ENCODE measurements at places on chromosomes 12 and 14.

- no peak for DNase-seq
Measured at GRCh38 chr14:61077951-61078720, 97.1 kb downstream of the SLC38A6 start.

DNA sequence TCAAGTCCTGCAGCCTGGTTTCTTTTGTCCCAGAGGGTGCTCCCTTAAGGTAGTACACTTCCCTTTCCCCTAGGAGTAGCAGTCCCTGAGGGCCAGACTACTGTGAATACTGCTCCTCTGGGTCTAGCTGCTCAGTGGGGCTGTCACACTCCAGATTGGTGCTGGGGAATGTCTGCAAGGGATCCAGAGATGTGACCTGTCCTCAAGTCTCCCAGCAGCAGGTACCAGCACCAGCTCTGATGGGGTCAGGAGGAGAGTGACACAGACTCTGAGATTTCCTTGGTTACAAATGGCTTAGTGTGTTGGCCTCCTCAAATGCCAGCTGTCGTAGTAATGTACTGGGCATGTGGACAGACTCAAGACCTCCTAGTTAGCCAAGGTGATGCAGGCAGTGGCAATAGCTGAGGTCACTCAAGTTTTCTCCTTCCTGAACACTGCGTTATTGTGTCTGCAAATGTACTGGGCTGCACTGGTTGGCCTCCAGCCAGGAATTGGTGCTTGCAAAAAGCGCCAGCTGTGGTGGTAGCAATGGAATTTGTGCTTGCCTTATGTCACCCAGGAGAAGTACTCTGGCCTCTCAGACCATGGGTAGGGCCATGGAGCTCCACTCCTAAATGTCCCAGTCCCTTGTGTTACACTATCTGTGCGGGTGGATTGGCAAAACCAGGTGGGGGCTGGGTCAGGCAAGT, 36.4 kb upstream of the AEBP2 start:
- peak; percentile 74 for DNase-seq

GRCh38 chr14:99733211-99733539, 49.1 kb downstream of the CYP46A1 start:
- no peak for DNase-seq

DNA sequence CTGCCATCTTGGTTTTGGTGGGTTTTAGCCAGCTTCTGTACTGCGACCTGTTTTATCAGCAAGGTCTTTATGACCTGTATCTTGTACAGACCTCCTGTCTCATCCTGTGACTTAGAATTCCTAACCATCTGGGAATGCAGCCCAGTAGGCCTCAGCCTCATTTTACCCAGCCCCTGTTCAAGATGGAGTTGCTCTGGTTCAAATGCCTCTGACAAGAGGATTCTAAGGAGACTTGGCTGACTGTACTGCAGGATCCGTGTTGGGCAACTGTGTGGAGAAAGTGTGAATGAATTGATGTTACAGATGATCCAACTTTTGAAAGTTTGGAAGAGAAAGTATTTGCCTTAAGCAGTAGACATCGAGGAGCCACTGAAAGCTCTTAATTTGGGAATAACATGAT, 91.0 kb downstream of the TTLL5 start:
- peak; percentile 16 for DNase-seq

GRCh38 chr12:117452112-117452511, 90.7 kb upstream of the NOS1 start:
- no peak for DNase-seq

- no peak for DNase-seq
Measured at GRCh38 chr12:12715459-12716150, 1.6 kb upstream of the CDKN1B start.

DNA sequence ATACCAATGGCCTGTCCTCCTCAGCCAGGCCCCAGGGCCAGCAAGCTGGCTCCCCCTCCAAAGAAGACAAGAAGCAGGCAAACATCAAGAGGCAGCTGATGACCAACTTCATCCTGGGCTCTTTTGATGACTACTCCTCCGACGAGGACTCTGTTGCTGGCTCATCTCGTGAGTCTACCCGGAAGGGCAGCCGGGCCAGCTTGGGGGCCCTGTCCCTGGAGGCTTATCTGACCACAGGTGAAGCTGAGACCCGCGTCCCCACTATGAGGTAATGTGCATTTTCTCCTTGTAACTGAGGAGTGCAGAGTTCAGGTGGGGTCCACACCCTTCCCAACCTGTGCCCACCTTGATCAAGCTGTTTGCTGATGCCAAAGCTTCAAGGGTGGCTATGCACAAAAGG, 23.4 kb downstream of the ACACB start:
- DNase-seq: no peak

GRCh38 chr14:77730976-77731497, 23.1 kb downstream of the SLIRP start:
- DNase-seq: no peak

- DNase-seq: no peak
Measured at GRCh38 chr12:128258866-128259555, 8.0 kb upstream of the TMEM132C start.

DNA sequence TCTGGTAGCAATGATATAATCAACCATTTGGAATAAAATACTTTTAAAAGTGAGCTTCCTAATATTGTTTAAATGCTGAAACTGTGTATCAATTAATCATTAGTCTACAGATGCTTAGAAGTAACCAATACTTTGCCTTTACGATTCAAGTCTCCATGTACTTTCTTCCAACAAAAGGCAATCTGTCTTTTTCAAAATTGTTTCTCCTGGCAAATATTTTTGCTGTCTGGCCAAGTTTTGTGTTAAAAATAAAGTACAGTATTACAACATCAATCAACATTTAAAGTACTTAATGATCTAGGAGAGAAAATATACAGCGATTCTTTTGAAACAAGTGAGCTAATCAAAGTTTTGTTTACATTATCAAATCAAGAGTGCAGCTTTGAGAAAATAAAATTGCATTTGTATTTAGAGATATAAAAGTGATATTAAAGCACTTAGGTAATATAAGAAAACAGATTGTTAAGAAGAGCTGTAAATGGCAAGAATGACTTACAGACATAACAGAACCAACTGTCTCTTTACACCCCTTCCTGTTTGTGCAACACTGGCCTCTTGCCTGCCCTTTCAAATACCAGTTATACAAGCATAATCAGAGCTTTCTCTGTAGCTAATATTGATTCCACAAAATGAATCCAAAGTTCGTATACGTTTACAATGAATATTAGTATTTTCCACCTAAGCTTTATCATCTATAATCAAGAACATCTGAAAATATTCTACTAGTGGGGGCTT, 38.2 kb upstream of the FBLN5 start:
- DNase-seq: peak; percentile 71

DNA sequence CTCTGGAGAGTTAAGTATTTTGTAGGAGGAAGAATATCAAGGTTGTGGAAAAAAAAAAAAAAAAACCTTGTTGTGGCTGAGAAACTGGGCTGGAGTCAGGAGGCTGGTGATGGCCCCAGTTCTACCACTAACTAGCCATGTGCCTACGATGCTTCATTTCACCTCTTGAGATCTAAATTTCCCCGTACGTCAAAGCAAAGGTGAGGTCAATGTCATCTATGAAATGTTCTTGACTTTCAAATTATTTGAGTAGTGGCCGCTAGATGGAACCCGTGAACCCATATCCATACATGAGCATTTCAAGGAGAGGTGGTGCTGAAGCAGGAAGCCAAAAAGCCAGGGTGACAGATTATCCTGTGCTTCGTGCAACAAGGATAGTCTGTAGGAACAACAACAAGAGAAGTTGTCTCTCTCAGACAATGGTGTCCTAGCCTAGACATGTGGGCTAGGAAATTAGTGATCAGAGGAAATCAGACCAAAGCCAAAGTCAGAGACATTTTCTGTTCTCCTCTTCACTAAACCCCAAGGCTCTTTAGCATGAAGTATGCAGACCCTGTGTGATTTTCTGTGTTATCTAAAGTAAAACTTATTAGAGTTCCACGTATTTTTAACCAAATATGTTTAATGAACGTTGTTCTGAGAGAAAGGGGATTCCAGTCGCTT, 95.5 kb upstream of the ETV6 start:
- DNase-seq: peak; percentile 73

- DNase-seq: no peak
Measured at GRCh38 chr14:95008445-95009217, 148.7 kb downstream of the DICER1 start.

DNA sequence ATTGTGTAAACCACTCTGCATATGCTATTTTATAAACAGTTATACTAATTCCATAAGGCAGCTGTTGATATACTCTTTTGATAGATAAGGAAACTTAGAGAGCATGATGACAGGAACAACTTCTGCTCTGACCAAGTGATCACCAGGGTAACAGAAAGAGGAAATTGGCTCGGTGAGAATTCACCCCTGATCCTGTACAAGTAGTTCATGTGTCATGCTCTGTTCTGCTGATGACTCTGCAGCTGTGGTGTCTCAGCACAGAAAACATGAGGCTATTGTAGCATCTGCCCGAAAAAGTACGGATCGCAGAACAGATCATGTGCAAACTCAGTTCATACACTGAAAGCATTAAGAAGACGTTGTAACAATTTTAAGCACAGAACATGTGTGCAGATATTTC, 345.0 kb downstream of the LRIG3 start:
- DNase-seq: peak; percentile 61

DNA sequence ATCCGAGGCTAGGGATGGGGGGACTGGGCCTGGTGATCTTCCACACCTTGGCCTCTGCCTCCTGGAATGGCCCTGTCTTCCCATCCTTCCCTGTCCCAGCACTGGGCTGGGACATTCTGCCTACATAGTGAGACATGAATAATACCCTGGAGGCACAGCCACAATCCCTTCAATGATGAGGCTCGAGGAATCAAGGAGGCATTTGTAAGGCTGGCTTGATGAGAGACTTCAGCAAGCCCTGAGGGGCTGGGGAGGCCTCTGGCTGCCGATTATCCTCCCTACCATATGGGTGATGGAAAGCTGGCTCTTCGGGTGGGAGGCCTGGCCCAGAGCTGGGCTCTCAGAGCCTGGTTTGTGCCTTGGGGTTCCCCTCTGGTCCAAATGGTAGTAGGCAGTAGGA, 92.5 kb downstream of the CALM1 start:
- no peak for DNase-seq

- DNase-seq: no peak
Measured at GRCh38 chr12:102281231-102281630, 83.6 kb upstream of the PMCH start.

GRCh38 chr12:70628701-70629480, 8.3 kb downstream of the PTPRB start:
- DNase-seq: no peak

DNA sequence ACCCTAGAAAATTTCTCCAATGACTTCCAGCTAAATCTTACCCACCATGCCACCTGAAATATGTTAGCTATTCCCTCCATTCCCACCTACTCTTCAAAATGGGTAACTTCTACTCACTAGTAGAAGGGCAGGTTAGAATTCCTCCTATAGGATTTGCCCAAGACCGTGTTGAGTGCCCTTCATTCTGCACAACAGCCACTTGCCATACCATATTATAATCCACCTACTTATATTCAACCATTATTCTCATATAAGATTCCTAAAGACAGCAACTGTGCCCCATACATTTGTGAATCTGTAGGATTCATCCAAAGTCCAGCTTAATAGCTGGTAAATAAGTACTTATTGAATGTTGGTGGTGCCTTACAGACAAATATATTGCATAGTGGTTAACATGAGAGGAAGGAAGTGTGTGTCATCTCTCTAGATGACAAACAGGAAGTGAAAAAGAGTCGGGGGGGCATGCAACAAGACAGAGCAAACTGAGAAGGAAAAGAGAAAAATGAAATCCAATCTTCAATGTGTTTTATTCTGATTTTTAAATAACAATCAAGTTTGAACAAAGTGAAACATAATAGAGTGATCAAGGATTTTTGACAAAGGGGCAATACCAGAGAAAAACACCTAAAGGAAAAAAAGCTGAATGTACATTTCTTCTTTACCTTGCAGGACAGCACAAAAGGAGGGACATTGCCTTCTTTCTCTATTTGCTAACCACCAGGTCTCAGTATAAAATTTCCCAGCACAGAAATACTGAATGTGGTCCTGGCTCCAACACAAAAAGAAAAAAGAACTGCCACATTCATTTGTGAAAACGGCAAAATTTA, 389.3 kb upstream of the USP15 start:
- DNase-seq: no peak

GRCh38 chr14:61761557-61761956, 663 bp upstream of the SNAPC1 start:
- no peak for DNase-seq

- no peak for DNase-seq
Measured at GRCh38 chr14:56036353-56036752, 81.9 kb upstream of the PELI2 start.

GRCh38 chr12:27762757-27763156, 17.3 kb upstream of the KLHL42 start:
- DNase-seq: no peak

DNA sequence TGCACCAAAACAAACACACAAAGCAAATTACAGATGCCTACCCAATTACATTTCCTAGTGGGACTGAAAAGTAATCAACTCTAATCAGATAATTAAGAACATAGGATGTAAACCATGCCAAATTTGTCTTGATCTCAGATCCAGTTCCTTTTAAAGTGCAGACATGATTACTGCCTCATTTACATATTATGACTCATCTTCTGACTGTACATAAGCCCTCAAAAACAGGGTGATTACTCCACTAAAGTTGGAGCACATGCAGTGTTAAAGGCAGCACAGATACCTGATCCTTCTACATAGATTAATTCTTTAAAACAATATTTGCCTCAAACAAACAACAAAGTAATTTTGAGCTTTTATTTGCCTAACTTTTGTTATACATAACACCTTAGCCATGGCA, 337.2 kb downstream of the RPS29 start:
- DNase-seq: peak; percentile 7

DNA sequence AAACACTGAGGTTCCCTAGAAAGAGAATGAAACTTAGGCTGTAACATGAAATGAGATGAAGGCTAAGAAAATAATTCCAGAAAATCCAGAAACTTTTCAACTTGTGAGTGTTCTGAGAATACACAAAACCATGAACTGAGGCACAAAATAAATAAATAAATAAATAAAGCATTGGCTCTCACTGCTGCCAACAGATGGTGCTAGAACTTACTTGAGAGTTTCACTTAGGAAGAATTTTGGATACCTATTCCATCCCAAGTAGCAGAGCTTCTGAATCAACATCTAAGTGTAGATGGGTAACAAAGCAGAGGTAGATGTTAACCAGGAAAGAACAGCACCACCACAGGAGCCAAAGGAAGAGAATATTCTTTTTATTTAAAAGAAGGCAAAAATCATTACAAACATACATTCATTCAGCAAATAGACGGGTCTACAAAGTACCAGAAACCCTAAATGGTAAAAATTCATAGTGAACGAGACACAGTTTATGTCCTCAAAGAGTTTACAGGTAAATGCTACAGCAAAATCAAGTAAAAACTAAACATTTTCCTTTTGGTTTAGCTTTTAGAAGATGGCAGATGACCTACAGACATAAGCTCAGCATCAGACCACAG, 16.7 kb downstream of the EPS8 start:
- peak; percentile 56 for DNase-seq
